ENCODE measurements at places on chromosomes 4 and X. TPM values are rescaled to one million over a fixed set of nuclear protein-coding genes. Genes with fewer than 3 reads are reported as not detected.

Gene RRH
- total RNA-seq, result not detected

Gene DKK2
- 13.5 TPM for total RNA-seq

Gene ATOH1
- not detected for total RNA-seq

Gene CFAP47
- not detected for total RNA-seq

Gene PRSS12
- total RNA-seq, result 0.21 TPM

Gene FRG2
- not detected for total RNA-seq

Gene TMPRSS11A
- not detected for total RNA-seq

Gene FDCSP
- total RNA-seq, result not detected

Gene ADAM29
- not detected for total RNA-seq

Gene GSTCD
- total RNA-seq, result 11.6 TPM

Gene RHOXF2B
- not detected for total RNA-seq

Gene KCND1
- 3.9 TPM for total RNA-seq

GRCh38 chr4:167784826-167785225 is 307.5 kb upstream of the ANXA10 start:
- no peak for DNase-seq

DNA sequence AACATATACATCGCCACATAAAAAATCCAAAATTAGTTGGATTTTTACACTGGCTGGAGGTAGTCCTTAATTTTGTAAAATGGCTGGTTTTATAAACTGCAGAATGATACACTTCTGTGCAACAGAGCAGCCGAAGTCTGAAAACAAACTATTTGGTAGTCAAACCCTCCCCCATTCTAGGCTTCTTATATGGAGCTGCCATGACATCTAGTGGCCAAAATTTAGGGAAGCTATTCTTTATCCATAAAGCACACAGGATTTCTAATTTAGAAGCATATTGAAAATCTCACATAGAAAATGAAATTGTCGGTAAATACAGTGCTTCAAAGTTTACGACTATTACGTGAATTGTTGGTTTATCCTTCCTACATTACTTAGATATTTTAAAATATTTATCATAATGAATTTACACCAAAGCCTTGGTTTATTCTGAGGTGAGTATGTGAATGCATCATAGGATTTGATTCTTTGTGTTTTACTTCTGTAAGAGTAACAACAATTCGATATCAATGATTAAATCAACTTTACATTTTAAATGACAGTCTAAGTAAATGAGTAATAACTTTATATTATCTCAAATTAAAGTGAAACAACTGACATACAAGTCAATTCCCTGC is 113.4 kb upstream of the FAM241A start:
- no peak for DNase-seq

DNA sequence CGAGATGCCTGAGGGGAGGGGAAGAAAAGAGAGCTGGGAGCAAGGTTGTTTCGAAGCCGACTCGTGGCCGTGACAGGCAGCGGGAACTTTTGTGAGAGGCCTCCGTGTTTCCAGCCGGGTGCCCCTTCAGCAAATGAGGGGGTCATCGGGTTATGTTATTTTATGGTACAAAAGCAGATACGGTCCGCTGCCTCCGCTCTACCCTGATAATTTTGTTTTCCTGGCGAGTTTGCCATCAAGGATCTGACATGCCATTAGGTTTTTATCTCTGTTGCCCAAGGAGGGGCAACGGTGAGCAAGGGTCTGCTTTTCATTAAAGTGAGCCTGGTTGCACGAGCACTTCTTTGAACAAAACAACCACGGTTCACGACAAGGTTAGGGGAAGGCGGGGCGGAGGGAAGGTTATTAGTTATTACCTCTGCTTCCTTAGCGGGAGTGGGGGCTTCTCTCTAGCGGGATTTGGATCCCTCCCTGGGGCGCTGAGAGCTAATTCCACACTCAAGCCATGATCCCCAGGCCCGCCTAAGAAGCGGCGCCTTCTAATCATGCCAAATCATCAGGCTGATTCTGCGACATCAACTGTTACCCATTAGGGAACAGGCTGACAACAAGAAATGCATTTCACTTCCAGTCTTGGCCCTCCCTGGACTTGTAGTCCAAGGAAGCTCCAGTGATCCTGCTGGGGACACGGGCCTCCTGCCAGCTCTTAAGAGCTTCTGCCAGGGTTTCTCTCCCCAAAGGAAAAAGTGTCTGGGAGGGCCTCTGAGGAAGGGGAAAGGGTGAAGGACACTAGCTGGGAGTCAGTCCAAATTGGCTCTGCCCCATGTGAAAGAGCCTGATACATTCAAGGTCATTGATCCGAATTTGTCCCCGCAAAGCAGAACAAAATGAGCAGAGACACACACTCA is 617.7 kb downstream of the MID1IP1 start:
- DNase-seq, result no peak

GRCh38 chr4:9937078-9937477 is 84.2 kb downstream of the SLC2A9 start:
- no peak for DNase-seq

DNA sequence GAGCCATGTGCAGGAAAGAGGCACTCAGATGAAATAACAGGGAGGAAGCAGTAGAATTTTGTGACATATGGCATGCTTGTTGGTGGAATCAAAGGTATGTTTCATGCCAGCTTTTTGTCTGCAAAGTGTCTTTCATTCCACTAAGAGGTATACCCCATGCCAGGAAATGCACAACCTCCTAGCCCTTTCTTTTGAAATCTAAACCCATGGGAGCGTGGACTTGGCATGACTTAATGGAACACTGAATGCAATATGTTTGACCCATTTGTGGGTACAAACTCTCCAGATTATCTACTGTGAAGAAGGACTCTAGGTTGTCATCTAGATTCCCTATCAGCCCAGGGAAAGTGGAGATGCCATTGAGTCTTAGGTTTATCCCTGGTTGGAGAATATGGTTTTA is 338.3 kb upstream of the TEX13C start:
- DNase-seq, result no peak

DNA sequence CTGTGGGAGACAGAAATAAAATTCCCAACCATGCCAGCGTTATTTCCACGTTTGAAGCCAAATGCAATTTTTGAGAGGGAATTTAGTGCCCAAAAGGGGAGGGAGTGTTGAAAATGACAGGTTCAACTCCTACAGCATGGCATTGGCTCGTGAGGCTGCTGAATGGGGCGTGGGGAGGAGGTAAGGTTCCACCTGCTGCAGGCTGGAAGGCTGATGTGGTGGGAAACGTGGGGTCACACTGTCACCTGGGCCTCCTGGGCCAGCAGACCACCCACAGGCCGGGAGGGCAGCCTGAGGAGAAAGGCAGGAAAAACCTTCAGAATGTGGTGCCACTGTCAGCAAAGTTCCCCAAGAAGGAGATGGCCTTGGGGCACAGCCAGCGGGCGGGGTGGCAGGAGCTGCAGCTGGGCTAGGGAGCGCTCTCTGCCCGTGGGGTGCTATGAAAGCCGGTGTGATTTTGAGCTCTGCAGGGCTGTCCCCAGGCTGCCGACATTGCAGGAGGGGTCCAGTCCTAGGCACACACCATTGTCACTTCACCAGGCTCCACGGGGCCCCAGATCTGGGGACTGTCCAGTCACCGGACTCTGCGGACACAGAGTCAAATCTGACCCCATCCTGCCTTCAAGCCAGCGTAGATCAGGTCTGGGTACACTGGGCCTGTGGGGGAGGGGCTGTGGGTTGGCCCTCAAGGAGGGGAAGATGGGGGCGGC is 19.6 kb downstream of the MSANTD1 start:
- no peak for DNase-seq

DNA sequence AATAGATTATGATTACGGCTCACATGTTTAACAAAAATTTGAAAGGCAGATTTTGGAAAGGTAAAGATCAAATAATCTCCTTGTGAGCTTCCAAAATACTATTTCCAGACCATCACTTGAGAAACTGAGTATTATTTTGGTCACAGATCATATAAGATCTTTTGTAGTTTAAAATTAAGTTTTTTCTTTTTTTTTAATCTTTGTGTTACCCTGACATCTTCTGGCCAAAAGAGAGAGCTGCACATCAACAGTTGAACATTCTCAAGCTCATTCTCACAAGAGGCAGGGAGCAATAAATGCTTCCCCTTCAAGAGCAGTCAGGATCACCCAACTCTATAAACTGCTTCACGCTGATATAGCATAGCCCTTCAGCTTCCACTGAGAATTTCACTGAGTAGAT is 15.9 kb downstream of the TMEM192 start:
- no peak for DNase-seq

DNA sequence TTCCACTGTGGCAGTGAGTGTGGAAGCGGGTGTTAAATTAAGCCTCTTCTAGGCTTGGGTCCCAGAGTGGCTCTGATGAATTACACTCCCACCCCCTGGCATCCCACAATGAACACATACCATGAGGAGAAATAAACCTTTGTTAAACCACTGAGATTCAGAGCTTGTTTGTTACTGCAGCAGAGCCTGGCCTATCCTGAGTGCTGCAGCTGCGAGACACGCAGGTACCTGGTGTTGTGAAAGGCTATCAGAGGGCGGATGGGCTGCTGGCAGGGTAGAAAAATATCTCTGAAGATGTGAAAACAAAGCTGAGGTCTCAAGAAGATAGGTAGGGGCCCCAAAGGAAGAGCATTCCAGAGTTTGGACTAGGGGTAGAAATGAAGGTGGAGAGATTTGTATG is 138.4 kb upstream of the STX18 start:
- no peak for DNase-seq

GRCh38 chr4:75659512-75660031 is 13.6 kb downstream of the G3BP2 start:
- no peak for DNase-seq

GRCh38 chr4:4677556-4678522 is 136.0 kb upstream of the STX18 start:
- peak; percentile 36 for DNase-seq

- DNase-seq, result no peak
Observed at GRCh38 chr4:121308328-121308663, 72.5 kb downstream of the QRFPR start.

GRCh38 chr4:2186133-2186864 is 55.6 kb downstream of the HAUS3 start:
- no peak for DNase-seq

DNA sequence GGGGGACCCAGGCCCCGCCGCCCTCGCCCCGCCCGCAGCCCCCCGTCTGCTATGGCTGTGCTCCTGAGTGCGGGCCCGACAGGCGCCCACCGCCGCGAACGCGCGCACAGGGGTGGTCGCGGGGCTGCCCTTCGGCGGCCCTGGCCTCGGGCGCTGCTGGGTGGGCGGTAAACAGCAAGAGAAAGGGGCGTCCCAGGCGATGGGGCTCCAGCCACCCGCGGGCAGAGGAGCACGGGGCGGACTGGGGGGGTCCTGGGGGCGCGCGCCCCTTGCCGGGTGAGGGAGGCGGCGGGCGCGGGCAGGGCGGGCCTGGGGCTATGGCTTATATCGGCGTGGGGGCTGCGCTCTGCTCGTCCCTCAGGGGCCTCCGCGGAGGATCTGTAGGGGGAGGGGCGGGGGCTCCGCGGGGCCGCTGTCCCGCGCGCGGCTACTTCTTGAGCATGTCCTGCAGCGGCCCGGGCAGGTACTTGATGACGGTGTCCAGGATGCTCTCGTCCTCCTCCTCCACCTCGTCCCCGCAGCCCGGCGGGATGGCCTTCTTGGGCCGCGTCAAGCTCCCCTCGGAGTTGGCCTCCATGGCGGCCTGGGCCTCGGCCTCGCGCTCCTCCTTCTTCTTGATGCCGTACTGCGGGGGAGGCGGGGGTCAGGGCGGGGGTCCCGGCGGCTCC is 39.7 kb downstream of the CPLX1 start:
- peak; percentile 11 for DNase-seq

DNA sequence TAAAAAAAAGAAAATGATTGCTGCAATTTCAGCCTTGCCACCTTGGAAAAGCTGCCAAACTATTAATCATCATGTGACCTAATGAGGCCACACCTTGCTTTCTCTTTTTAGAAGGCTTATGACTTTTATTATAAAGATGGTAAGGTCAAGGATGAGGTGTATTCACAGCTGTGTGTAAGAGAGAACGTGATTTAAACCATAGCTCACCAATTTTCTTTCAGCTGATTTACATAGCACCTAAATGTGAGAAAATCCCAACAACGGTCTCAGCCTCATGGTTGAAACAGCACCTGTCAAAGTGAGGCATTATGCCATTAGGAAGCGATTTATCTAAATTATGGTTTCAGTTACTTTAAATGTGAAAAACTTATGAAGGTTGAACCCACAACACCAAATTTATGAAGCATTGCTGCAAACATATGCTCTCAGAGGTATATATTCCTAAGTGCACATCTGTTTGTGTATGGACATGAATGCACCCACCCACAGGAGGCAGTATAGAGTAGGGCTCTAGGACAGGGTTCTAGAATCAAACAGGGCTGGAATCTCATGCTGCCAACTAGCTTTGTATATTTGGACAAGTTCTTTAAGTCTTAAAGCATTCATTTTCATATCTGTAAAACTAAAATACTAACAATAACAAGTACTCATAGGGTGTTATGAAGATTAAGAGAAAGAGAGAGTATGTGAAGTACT is 40.7 kb downstream of the ANXA3 start:
- no peak for DNase-seq

DNA sequence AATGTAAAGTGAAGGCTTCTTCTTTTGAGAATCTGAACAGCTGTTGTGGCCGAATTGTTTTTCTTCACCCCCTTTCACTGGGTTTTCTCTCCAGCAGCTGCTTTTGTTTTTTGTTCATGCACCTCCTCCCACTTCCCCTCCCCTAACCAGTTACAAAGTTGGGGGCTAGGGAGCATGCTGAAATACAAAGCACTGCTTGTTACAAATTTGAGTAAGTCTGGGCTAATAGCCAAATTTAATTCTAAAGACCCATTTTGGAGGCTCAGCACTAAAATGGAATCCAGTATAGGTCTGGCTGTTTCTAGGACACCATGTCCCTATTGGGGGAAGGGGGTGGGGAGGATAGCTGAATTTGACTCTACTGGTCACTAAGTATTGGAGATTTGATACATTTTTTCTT is 89.2 kb upstream of the GPM6B start:
- DNase-seq, result no peak

DNA sequence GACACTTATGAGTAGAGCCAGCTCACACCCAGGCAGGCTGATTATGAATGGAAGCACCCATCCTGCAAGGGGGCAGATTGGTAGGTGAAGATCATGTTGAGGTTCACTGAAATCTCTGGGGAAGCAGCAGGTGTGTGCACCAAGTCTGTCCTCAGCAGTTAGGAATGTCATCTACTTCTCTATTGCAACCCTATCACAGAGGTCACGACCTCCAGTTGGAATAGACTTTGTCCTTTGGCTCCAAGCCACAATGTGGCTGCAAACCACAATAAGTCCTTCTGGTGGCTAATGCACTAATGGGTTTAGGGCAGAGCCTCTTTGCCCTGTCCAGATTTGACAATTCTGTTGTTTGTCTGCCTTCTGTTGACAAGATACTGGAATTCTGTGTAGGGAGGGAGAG is 1056.7 kb downstream of the PCDH19 start:
- no peak for DNase-seq

DNA sequence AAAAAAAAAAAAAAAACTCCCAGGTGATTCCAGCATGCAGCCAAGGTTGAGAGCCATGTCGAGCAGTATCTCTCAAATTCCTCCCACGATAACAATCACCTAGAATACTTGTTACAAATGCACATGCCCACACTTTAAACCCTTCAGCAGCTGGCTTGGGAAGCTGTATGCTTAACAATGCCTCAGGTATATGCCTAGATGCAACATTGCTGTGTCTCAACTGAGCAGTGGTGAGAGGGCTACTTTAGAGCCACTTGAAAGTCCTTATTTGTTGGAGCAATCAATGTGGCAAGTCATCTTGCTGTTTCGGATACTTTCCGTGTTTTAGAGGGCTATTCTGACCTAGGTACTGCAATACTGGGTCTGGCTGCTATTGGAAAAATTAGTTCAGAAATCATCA is 487.4 kb downstream of the INPP4B start:
- no peak for DNase-seq

- no peak for DNase-seq
Observed at GRCh38 chr4:88002786-88003185, 4.6 kb upstream of the PKD2 start.

GRCh38 chrX:54920610-54921426 is at the start of gene TRO:
Gene TRO (plus strand): TSS chrX:54920824. CDS start chrX:54922247, 1,423 bp downstream.
- DNase-seq, result no peak

Data from tibial nerve (tissue), 4 donors.